NCI-H2107 (cell line): ENCODE measurements at places on chromosomes 12 and 14.

DNA sequence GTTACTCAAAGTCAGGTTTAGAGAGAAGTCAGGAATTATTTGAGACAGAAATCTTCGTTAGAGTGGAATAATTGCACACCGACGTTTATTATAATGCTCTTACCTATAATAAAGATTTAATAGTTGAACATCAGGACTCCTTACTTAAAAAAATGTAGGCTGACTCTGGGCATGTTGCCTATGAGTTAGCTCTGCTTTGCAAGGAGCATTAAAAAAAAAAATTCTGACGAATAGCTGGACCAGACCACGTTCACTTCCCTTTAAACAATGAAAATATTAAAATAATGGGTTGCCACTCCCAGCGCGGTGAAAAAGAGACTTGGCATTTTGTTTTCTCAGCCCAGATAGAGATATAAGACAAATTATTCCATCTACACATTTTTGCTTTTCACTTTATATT, 574 bp upstream of the FANCM start:
- no peak for DNase-seq

DNA sequence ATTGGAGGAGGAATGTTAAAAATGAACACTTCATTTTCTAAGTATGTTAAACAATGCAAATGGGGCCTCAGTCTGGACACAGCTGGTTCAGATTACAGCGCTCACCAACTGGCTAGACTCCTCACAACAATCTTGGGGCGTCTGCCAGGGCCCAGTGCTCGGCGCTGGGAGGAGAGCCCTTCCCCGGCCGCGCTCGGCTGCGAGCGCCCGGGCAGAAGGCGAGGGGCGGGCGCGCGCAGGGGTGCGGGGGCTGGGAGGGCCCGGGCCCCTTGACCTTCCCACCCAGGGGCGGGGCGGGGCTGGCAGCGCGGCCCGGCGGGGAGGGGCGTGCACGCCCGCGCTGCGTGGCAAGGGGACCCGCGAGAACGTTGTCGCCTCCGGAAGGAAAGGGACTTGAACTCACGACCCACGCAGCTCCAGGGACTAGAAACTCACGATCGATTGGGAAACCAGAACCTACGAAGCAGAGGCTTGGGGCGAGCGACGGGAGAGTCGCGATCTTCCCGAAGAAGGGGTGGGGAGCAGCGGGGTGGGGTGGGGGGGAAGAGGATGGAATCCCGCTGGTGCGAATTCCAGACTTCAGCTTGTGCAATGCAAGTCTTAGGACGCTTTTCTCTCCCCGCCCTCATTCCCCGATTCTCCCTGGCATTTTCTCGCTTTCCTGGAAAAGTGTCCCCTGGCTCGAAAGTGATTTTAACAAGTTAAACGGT, at the start of gene FBLN5:
Gene FBLN5, minus strand, starts transcription at position 220 of the 710 bp plus-strand sequence. CDS start 465 bp downstream, outside the sequence.
- DNase-seq: no peak

GRCh38 chr14:23052671-23053070, 4.6 kb downstream of the CDH24 start:
- DNase-seq: no peak

DNA sequence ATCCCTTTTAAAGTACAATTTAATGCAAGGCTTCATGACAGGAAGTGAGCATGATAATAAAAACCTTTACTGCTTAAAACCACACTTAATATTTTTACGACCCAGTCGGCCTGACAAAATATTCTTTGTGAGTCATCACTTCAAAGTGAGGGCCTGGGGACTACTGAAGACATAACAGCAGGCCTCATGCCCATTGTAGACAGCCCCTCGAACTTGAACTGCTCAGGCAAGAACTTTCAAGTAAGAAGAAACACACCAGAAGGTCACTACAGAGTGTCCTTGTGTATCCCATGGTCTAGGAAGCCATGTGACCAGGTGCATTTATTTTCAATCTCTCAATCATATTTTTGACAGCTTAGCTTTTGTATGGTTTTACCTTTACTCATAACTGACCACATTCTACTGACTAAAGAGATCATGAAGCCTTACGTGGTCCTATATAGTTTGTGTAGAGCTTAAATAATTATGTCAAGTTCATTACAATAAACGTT, 61.4 kb upstream of the MANSC4 start:
- no peak for DNase-seq

- DNase-seq: no peak
These were observed 54.3 kb upstream of the RIN3 start for GRCh38 chr14:92459030-92459949.

DNA sequence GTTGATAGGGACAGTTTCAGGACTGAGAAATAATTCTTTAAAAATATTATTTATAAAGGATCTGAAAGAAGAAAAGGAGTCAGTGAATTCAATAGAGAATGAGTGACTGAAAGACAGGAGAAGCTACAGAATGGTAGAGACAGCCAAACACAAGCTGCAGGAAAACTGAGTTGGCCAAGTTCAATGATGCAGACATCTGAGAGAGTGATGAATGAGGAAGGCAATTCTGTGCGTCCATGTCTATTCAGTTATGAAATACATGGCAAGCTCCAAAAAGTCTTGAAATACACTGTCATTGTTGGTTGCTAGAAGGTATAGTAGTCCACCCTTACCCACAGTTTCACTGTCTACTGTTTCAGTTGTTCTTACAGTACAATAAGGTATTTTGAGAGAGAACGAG, 6.8 kb downstream of the LRRC74A start:
- DNase-seq: no peak

GRCh38 chr14:89910691-89911009, 43.9 kb downstream of the EFCAB11 start:
- no peak for DNase-seq

DNA sequence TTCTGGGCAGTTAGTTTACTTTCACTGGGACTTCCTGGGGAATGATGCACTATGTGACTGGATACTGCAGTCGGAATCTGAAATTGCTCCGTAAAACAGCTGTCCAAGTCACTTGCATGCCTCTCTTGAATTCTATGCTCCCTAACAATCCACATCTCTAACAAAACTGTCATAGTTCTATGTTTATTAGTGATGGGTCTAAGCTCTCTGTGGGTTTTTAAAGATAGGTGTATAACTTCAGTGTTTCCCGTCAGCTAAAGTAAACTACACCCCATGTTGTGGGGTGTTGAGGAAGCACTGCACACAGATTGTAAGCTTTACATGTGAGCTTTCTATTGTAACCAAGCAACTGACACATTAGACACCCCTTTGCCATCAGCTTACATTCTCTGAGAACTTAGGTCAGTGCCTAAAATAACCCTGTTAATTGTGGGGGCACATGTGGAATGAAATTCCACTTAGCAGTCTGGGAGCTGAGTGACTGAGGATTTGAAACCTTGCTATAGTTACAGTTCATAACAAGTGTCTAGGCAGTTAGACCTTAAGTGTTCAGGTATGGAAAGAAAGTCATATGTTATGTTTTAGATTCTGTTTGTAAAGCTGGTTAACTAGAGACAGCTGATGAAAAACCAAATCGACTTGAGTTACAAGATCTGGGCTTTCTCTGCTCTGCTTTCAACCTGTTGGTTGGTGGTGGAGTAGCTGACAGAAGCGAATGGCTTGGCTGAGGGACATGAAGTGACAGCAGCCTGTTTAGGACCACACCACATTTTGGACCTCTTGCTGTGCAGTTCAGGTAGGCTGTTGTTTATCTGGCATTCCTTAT, 165.7 kb downstream of the AKAP6 start:
- no peak for DNase-seq

DNA sequence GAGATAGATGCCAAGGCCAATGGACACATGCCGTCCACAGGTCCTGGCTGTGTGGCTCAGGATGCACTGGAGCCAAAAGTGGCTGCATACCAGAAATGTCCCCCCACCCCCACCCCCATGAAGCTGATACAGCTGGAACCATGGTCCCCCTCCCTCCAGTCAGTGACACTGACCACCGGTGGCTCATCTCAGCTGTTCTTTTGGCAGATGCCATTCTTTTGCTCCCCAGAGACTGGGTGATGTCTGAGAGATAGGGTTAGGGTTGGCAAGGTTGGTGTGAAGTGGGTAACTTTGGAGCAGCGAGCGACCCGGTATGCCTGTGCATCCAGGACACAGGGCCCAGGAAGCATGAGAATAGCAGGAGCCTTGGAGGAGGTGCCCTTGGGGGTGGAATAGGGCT, 285.6 kb downstream of the CACNA1C start:
- no peak for DNase-seq
